ENCODE measurements at places on chromosomes 1 and 21. TPM values are rescaled to one million over a fixed set of nuclear protein-coding genes. Genes with fewer than 3 reads are reported as not detected.

Gene KANK4
- 0.12 TPM for total RNA-seq

- no peak for DNase-seq
Measured at GRCh38 chr1:168734946-168735345, 5.9 kb upstream of the DPT start.

- DNase-seq, result no peak
Measured at GRCh38 chr1:210944252-210944651, 189.7 kb downstream of the KCNH1 start.

- no peak for DNase-seq
Measured at GRCh38 chr1:68228851-68229250, 3.5 kb downstream of the WLS start.

Gene KISS1
- total RNA-seq, result not detected

GRCh38 chr1:6827079-6827478 is 41.8 kb downstream of the CAMTA1 start:
- DNase-seq, result no peak

Gene SFN
- not detected for total RNA-seq

GRCh38 chr1:47585141-47585902 is 147.5 kb downstream of the FOXD2 start:
- peak; percentile 9 for DNase-seq

- DNase-seq, result no peak
Measured at GRCh38 chr1:92219028-92219427, 1.3 kb downstream of the C1orf146 start.

Gene NOS1AP
- 2.2 TPM for total RNA-seq

GRCh38 chr1:6515771-6516170 is 24.3 kb upstream of the PLEKHG5 start:
- DNase-seq, result no peak

GRCh38 chr1:90800012-90800717 is 83.1 kb upstream of the BARHL2 start:
- DNase-seq, result no peak

- no peak for DNase-seq
Measured at GRCh38 chr21:34762786-34763185, 94.0 kb downstream of the CLIC6 start.

GRCh38 chr21:46110499-46111192 is 12.7 kb downstream of the COL6A2 start:
- peak; percentile 62 for DNase-seq

DNA sequence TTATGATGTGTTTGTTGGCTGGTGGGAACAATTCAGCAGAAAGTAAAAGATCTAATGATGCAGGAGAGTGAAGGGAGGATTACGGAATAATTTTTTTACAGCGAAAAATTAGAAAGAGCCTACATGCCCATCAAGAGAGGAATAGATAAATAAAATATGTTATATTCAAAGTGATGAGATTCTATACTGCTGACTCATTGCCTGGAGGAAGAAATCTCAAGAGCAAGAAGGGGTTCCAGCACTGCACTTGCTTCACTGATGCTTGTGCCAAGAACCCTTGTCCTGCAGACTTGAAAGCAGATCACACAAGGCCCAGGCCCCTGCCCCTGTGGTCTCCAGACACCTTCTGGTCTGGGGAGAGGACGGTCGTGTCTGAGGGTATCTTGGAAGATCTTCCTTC is 295.1 kb upstream of the POU3F1 start:
- no peak for DNase-seq

Gene TMEM81
- total RNA-seq, result 2.9 TPM

DNA sequence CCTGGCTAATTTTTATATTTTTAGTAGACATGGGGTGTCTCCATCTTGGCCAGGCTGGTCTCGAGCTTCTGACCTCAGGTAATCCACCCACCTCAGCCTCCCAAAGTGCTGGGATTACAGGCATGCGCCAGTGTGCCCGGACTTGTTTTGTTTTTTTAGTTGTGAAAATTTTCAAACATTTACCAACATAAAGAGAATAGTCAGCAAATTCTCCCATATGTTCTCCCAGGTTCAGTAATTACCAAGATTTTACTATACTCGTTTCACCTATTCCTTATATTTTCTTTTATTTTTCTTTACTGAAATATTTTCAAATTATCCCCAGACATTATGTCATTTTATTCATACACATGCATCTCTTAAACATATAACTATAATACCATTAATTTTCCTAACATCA is 218.1 kb upstream of the L1TD1 start:
- no peak for DNase-seq

Gene DNASE2B
- total RNA-seq, result not detected

DNA sequence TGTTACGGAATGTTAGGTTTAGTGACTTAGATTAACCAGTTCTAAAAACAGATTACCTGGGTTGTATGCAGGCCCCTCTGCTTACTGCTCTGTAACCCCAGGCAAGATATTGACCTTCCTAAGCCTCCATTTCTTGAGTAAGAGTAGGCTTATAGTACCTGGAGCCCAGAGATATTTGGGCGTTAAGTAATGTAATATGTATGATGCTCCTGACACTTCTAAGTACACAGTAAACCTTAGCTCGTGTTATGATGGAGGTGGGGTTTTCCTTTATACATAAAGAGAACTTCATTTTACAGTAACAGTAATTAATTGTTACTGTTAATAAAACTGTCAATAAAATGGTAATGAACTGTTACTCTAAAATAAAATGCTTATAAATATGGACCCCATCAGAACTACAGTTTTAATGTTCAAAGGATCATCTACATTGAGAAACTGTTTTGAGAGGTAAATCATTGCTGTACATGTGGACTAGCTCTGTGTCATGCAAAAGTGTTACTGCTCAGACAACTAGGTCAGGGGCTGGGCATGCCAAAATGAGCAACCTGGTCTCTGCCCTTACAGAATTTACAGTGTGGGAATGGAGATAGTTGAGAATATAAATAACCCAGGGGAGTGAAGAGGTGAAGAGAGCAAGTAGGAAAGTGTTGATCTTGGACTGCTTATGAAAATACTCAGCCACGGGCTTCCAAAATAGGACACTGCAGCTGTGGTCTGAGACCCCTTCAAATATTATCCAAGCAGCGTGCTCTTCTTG is 26.6 kb downstream of the LRRC8C start:
- no peak for DNase-seq

- DNase-seq, result no peak
Measured at GRCh38 chr1:19687414-19687813, 22.7 kb downstream of the HTR6 start.

Gene MX2
- 5.5 TPM for total RNA-seq

- no peak for DNase-seq
Measured at GRCh38 chr1:19528438-19528837, 43.1 kb upstream of the CAPZB start.

GRCh38 chr1:87652176-87652575 is 323.5 kb downstream of the LMO4 start:
- DNase-seq, result no peak

Gene CAMK2N1
- 13.4 TPM for total RNA-seq

Gene PKP1
- total RNA-seq, result not detected

- DNase-seq, result no peak
Measured at GRCh38 chr1:200079232-200079940, 51.9 kb downstream of the NR5A2 start.

All from right atrium auricular region (tissue), 2 donors.